Activated CD4-positive, alpha-beta T cell treated with anti-CD3 and anti-CD28 coated beads, Interleukin-2, amount 50 U/mL, for 24 hours (primary cell): ENCODE measurements at places on chromosomes 12 and 14.

DNA sequence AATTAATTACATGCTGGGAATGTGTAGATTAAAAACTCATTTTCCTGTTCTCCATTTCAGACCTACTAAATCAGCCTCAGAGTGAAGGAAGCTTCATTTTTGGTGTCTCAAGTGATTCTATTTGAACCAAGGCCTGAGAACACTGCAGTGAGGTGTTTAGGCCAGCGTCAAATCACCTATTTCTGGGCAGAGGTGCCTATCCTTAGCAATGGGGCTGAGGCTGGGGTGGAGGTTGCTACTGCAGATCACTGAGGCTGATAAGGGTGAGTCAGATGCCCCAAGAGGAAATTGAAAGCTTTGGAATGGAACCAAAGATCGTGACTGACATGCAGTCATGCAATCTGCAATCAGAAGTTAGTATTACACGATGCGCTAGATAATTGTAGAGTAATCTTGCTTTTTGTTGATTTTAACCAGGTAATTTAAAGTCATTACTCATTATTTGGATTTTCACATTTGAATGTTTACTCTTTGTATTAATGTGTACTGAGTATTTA, 4.4 kb downstream of the TXNRD1 start:
- DNase-seq, result peak; percentile 66

DNA sequence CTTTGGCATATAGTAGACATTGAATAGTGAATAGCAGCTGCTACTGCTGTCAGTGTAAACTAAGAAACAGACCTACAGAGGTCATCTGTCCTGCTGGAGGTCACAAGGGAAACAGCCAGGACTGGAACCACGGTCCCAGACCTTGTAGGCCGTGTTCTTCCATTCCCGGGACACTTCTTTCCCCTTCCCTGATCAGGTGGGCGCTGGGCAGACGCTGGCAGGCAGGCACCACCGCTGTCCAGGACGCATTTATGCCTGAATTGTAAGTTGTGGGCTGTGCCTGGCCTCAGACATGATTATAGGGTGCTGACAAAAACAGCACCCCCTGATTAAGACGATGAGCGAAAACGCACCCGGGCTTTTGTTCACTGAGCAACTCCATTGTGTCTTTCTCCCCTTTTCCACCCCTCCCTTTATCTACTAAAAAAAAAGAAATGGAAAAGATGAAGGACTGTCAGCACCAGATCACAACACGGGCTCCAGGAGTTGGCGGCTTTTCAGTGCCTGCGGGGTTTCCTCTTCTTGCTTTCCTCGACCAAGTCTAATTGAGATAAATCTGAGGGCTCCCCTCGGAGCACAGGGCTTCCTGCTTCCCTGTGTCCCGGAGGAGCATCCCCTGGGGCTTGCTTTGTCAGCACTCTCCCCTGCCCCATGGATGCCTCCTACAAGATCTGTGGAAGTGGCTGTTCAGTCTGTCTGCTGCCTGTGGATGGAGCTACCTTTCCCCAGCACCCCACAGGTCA, 80.6 kb downstream of the TSPAN9 start:
- no peak for DNase-seq

DNA sequence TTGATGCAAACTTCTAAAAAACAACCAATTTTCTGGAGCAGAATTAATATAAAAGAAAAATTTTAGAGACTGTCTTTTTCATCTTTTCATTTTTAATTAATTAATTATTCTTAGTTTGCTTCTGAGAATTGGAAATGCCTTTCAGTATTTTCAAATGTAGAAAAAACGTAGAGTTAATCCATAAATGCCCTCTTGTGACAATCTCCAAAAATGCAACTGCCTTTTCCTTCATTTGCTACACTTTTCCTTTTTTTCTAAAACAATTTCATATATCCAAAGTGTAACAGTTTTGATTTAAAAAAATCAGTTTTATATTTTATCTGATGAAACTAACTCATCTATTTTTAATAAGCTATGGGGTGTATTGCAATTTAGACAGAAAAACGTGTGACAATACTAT, 409.3 kb downstream of the PRKD1 start:
- DNase-seq, result no peak

DNA sequence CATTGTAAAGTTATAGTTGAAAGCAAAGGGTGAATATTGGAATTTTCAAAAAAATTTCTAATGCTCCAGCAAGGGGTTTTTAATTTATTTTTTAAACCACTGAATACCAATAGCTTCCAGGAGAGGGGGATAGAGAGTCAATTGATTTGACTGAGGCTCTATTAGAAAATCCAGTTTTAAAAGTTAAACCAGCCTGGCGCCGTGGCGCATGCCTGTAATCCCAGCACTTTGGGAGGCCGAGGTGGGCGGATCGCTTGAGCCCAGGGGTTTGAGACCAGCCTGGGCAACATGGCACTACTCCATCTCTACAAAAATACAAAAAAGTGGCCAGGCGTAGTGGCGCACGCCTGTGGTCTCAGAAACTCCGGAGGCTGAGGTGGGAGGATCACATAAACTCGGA, 150.1 kb downstream of the SLC38A4 start:
- DNase-seq, result no peak

DNA sequence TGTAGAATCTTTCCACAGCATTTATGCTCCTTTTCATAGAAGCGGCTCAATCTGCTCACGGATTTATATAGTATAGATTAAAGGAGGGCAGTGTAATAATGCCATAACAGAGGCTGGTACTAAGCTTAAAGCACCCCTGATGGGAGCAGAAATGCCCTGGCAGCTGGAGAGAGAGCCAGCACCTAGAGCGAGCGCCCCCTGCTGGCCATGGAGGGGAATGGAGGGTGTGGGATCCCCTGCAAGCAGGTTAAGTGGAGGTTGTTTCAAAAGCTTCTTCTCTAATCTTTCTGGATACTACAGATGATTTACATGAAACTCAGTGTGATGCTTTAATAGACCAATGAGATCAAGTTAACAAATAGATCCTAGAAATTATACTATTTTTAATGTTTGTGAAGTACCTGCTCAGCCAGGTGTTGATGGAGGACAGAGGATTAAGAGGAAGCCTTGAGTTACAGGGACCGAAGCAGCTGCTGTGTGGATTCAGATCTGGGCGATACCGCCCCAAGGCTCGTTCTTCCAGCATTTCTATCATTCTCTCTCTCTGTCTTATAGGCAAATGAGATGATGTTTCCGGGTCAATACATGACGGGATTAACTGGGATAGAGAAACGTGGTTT, 1519.3 kb upstream of the TMEM132C start:
- DNase-seq, result peak; percentile 27

DNA sequence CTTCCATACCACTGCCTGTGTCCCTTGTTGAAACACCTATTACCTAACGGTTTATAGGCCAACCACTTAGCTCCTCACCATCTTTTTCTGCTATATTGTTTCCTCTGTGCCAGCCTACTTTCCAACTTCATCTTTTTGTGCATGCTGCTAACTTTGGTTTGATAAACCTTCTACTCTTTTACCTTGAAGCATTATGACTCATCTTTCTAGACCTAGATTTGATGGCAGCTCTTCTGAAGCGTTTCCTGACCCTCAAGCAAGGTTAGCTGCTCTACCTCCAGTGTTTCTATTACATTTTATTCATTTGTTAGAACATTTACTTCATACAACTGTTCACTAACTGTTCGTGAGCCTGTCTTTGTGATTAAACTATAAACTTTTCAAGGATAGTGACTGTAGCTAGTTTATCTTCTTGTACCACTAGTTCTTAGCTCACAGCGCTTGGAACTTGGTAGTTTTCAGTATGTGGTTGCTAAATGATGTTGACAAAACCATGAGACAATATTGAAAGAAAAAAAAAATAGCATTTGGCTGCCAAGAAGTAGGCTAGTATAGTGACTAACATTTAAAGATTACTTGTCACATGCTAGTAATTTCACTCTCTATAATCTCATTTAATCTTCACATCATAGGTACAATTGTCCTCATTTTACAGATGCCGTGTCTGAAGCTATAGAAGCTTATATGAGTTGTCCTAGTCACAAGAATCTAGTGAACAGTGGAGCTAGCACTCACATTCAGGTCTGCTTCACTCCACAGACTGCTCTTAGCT, 79.5 kb downstream of the APAF1 start:
- no peak for DNase-seq

- DNase-seq, result no peak
These were observed 76.0 kb downstream of the LIN52 start for GRCh38 chr14:74160763-74161162.

GRCh38 chr12:62163368-62163767, 96.8 kb upstream of the USP15 start:
- DNase-seq, result no peak

- DNase-seq, result no peak
These were observed 41.7 kb downstream of the BICD1 start for GRCh38 chr12:32148372-32148771.

GRCh38 chr14:62189698-62190097, 427.5 kb downstream of the SNAPC1 start:
- DNase-seq, result no peak

GRCh38 chr14:46574978-46575375, 76.6 kb downstream of the RPL10L start:
- no peak for DNase-seq

GRCh38 chr14:81170829-81171195, 49.9 kb downstream of the GTF2A1 start:
- DNase-seq, result no peak

GRCh38 chr12:18696971-18697602, 40.7 kb downstream of the PLCZ1 start:
- DNase-seq, result no peak

DNA sequence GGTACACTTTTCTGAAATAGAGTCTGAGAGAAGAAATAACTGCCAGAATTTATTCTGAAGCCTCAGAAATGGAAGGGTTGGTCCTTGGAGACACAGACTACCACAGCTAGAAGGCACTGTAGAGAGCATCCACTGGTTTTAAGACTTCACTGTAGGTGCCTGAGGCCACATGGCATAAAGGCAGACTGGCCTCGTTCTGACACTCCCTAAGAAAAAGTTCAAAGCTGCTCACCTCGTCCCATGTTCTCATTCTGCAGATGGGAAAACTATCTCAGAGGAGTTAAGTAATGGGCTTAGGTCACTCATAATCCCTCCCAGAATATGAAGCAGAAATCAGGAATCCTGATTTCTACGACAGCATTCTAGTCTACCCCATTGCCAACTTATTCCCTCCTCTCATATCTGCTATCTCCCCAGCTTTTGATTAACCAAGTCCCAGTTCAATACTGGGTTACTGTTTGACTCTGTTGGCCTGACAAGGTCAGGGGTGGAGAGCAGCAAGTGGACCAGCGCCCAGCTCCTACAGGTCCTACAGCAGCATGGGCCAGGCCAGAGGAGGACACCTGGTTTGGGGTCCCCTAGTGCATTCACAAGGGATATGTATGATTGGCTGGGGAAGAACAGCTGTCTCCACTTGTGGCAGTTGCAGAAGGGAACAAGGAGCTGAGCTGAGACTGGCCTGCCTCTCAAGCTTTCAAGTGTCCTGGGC, 3.7 kb downstream of the ITGA5 start:
- DNase-seq, result no peak

- DNase-seq, result no peak
These were observed 101.3 kb downstream of the PTPRB start for GRCh38 chr12:70535896-70536374.

GRCh38 chr12:121711361-121712189, 977 bp upstream of the TMEM120B start:
- no peak for DNase-seq

- no peak for DNase-seq
These were observed 15.2 kb upstream of the NAA30 start for GRCh38 chr14:57375156-57375555.

DNA sequence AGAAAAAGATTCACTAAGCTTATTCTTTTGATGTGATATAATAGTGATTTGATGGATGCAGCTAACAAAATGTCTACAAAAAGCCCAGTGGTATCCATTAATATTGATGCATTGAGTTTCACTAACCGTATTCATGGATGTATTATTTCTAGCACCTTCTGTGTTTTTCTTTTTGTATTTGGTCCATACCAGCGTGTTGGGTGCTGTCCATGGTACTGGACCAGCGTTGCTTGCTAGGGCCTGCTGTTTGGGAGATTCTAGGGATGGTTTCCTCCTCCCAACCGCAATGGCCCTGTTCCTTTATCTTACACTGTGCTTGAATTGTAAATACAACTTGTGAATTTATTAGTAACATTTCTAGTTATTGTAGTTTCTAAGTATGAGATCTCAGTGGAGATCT, 31.7 kb downstream of the ANO4 start:
- no peak for DNase-seq

GRCh38 chr12:51812871-51813270, 35.6 kb downstream of the FIGNL2 start:
- no peak for DNase-seq

- no peak for DNase-seq
These were observed 33.7 kb upstream of the A2M start for GRCh38 chr12:9149372-9149771.

GRCh38 chr14:35046751-35047536, 872 bp downstream of the FAM177A1 start:
- no peak for DNase-seq

- peak; percentile 37 for DNase-seq
These were observed 21.6 kb downstream of the SPATS2 start for GRCh38 chr12:49388682-49389386.

- DNase-seq, result no peak
These were observed 191.2 kb upstream of the PELI2 start for GRCh38 chr14:55927028-55927427.

GRCh38 chr12:52126050-52126604, 46.6 kb downstream of the SMIM41 start:
- DNase-seq, result no peak

- DNase-seq, result no peak
These were observed 2.9 kb upstream of the TDRD9 start for GRCh38 chr14:103925316-103925715.
